Head of caudate nucleus (tissue), 42 donors: ENCODE measurements at places on chromosomes 4 and X.

- peak; percentile 11 for DNase-seq
Observed at GRCh38 chrX:48971249-48972219, at the start of gene KCND1. TSS of gene KCND1 (minus strand) at chrX:48971844. CDS start at chrX:48970271, 1,573 bp downstream.

DNA sequence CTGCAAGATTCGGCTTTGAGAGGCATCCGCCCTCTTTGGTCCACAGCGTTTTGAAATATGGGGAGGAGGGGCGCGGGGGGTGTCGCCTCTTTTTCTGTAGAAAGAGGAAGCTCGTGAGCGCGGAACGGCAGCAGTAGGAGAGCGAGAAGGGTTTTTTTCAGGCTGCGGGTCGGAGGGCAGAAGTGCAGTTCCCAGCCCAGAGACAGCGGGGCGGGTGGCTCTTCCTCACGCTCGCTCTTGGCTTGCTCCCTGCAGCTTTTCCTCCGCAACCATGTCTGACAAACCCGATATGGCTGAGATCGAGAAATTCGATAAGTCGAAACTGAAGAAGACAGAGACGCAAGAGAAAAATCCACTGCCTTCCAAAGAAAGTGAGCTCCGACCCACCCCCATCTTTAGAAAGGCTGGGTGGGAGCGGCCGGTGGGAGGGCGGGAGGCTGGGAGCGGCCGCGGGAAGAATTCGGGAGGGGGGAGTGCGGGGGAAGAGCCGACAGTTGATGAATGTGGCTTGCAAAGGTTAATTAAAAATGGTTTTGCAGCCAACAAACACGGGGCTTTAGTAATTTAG lies 1.2 kb downstream of the TMSB4X start:
- no peak for DNase-seq

DNA sequence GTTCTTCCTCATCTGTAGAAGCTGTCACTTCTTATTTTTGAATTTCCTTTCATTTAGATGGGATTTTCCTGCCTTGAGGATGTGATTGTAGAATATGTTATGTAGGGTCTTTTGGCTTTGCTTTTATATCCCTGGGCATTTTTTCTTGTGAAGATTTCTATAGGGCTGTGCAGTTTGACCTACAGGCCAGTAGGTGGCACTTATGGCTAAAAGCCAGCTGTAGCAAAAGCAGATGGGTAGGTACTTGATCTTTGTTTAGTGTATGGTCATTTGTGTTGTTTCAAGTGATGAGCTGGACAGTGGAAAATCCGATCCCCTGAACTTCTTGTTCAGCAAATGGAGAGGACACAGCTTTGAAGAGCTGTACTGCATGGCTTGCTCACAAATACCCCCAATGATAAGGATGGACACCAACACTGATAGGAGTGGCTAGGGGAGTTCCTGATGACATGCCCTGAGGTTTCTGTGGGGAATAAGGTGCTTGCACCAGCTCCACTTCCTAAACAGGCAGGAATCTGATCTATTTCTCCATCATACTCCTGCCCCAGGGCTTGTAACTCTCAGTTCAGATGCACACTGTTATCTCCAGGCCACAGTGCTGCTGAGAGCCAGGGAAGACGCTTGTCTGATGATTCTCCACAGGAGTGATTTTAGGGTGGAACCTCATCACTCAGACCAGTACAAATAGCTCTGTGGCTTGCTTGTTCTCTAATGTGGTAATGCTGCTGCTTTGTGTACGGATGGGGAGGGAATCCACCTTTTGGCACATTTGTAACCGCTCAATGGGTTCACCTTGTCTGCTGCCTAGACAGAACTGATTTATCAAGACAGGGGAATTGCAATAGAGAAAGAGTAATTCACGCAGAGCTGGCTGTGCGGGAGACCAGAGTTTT lies 417.1 kb upstream of the MAGEB16 start:
- DNase-seq: no peak

DNA sequence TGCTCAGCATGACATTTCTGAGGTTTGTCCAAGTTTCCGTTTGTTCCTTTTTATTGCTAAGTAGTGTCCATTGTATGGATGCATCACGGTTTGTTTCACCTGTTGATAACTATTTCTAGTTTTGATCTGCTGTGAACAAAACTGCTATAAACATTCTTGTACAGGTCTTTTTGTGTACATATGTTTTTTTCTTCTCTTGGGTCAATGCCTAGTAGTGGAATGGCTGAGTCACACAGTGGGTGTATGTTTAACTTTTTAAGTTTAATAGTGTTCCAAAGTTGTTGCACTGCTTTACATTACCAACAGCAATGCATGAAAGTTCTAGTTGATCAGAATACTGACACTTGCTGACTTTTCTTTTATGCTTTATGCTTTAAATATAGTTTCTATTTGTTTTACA lies 76.7 kb downstream of the MAOB start:
- DNase-seq: no peak

DNA sequence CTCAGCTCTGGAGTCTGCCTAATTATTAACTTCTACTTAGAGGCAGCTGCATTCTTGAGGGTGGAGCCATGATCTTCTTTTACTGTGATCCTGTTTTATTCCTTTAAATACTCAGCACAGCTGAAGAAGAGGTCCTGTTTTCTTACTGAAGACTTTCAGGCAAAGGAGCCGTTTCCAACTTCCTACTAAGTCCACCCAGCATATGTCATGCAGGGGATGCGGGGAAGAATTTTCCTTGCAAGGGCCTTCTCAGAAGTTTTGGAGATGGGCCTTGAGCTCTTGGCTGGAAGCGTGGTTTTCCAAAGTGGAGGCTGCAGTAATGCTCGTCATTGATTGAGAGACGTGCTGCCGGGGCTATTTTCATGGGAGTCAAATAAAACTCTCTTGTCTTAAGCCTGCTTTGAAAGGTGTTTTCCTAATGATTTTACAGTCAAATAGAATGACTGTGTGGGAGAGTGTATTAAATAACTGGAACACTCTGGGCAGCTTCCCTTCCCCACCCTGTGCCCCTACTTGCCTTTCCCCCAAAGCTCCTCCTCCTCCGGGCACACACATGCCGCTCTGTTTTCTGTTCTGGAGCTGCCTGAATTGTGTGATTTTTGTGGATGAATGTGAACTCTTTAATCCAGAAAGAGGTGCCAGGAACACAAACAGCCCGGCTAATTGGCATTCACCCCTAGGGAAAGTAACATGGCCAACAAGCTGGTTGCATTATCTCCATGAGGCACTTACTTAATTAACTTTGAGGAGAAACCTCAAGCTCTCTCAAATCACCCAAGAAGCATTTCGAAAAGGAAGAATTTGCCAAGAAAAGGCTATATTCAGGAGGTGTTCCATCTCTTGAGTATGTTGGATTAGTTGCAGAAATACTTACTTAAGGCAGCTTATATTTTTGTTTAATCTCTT lies 28.1 kb downstream of the FGF2 start:
- peak; percentile 74 for DNase-seq

- DNase-seq: peak; percentile 32
Observed at GRCh38 chr4:105637408-105638176, 70.9 kb downstream of the INTS12 start.

GRCh38 chr4:40916880-40917279 lies 167.1 kb downstream of the NSUN7 start:
- peak; percentile 43 for DNase-seq

- DNase-seq: no peak
Observed at GRCh38 chrX:150436195-150436594, 73.1 kb downstream of the MAMLD1 start.

- no peak for DNase-seq
Observed at GRCh38 chr4:103400405-103400804, 202.3 kb upstream of the CENPE start.

DNA sequence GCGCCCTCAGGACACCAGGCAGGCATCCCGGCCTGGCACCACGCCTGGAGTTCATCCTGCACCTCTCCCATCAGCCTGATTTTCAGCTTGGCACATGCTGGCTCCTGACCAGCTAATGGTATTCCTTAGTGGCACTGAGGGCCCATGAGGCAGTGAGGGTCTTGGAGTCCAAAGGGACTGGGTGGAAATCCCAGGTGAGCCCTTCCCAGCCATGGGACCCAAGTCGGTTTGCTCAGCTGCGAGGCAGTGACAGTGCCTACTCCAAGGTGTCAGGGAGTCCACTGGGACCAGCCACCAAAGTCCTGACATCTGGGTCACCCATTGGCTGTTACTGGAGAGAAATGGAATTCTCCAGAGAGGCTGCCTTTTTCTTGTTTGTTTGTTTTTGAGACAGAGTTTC lies 4.9 kb downstream of the SSR4 start:
- DNase-seq: no peak

- DNase-seq: no peak
Observed at GRCh38 chrX:69306063-69306404, 140.8 kb upstream of the PJA1 start.

GRCh38 chr4:85495621-85496020 lies 20.7 kb downstream of the ARHGAP24 start:
- no peak for DNase-seq

- no peak for DNase-seq
Observed at GRCh38 chr4:56388306-56388705, 1.0 kb upstream of the AASDH start.

DNA sequence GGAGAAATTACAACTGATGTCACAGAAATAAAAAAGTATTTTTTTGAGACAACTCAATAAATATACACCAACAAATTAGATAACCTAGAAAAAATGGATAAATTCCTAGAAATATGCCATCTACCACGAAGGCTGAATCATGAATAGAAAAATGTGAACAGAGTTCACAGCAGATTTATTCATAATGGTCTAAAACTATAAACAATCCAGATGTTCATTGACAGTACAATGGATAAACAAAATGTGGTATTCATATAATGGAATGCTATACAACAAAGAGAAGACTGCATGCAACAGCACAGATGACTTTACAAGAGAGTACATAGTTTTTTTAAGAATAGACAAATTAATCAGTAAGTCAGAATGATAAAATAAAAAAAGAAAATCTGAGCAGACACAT lies 55.2 kb downstream of the CLOCK start:
- DNase-seq: no peak

DNA sequence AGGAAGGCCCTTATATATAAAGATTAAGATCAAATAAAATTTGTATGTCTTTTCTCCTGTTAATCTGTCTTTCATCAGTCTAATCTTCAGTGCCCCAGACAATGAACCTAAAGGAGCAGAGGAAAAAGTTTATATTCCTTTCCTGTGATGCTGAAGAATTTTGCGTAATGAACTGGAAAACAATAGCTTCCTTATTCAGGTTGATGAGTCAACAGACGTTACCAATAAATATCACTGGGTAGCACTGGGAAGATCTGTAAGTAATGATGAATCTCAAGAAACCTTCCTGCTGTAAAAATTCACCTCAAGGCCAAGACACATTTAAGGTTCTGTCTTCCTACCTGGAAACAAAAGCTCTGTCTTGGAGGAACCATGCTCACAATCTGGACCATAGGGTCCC lies 25.5 kb downstream of the CDKN2AIP start:
- DNase-seq: no peak

GRCh38 chr4:173436149-173436579 lies 37.2 kb upstream of the SCRG1 start:
- no peak for DNase-seq

- DNase-seq: peak; percentile 32
Observed at GRCh38 chrX:2502668-2503519, 2.1 kb upstream of the DHRSX start.

GRCh38 chrX:53605004-53605403 lies 81.5 kb downstream of the HUWE1 start:
- DNase-seq: no peak

DNA sequence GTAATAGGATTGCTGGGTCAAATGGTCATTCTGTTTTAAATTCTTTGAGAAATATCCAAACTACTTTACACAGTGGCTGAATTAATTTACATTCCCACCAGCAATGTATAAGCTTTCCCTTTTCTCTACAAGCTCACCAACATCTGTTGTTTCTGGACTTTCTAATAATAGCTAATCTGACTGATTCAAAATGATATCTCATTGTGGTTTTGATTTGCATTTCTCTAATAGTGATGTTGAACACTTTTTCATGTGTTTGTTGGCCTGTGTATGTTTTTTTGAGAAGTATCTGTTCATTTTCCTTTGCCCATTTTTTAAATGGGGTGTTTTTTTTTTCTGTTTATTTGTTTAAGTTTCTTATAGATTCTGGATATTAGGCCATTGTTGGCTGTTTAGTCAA lies 659.0 kb upstream of the GNPDA2 start:
- no peak for DNase-seq

DNA sequence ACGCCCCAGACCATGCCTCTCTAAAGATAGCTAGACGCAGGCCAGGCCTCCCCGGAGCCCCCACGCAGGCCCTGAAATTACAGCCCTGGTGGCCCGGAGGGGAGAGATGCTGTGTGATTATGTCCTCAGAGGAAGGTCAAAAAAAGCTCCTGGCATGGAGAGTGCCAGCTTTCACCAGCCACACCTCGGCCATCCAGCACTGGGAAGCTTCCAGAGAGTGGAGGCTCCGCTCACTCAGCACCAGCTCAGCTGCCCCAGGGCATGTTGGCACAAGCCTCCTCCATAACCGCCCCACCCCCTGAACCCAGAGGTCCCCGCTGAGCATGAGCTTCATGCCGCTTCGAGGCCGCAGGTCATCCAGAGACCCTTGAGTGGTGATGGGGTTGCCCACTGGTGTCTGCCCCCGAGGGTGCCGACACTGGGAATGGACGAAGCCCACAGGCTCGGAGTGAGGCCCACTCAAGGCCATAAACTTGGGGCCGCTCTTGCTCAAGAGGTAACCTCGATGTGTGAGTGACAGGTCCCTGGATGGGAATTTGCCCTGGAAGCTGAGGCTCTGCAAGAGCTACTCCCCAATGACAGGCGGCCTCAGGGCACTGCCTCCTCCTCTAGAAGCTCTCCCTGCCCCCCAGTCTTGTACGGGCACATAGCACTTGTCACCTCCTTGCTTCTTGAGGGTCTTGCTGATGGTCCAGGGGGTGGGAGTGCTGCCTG lies 4.4 kb upstream of the BGN start:
- DNase-seq: no peak

GRCh38 chr4:172553216-172553615 lies 615.4 kb upstream of the GALNT7 start:
- DNase-seq: no peak

DNA sequence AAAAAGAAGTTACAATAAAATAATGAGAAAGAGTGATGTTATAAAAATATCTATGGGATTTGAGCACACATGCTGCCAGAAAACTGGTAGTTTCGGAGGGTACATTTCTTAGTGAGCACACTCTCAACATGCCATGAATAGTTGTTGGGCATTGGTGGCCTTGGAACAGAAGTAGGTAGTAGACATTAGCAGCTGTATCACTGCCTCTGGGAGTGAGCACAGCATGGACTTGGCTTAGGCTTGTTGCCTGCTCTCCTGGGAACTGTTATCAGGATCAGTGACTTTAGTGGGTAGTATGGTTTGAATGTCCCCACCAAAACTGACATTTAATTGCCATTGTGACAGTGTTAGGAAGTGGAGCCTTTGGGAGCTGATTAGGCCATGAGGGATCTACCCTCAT lies 13.3 kb upstream of the PDLIM3 start:
- no peak for DNase-seq

GRCh38 chr4:115430024-115430423 lies 316.6 kb upstream of the NDST4 start:
- no peak for DNase-seq

DNA sequence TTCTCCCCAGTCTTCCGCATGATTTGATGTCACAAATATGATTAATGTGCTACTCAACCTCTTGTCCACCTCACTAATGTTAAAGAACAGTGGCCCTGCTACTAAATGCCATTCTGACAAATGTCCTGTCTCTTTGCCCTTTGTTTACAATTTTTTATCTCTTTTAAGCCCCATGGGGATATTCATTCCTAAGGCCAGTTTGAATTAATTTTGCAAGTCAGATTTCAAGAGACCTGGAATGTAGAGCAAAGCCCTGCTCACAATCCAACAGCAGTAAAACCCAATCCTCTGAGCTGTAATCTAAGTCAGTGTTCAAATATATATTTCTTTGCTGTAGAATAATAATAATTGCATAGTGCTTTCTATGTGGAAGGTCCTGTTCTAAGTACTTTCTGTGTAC lies 81.2 kb downstream of the LDB2 start:
- DNase-seq: no peak
